Sciatic nerve (tissue), 2 donors: ENCODE measurements at places on chromosomes 2 and 18. TPM values are rescaled to one million over a fixed set of nuclear protein-coding genes. Genes with fewer than 3 reads are reported as not detected.

DNA sequence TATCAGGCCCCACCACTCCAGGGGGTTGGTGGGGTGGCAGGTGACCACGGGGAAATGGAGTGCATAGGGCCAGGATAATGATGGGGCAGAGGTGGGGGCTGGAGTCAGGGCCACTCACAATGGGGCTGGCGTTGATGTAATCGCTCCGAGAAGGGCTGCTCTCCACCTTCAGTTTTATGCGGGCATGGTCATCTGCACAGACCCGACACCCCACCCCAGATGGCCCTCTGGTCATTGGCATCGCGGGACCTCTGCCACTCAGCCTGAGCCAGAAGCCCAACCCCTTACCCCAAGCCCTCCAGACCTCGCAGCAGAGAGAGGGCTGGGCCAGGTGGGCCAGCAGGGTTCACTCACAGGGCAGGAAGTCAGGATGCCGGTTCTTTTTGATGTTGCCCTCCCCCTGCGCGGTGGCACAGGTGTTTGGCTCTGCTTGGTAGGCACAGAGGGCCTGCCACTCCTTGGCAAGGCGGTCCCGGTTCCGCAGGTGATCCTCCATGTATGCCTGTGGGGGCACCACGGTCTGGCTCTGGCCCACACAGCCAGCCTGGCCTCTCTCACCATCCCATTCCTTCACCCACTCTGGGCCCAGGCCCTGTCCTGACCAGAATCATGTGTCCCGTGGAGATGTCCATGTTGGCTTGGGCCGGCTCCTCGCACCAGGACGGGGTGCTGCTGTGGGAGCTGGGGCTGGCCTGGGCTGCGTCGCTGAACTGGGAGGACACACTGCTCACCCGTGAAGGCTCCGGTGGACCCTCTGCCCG lies 12.4 kb downstream of the PTPRN start:
- no peak for DNase-seq

- DNase-seq, result no peak
Measured at GRCh38 chr2:132941296-132942020, 271.5 kb upstream of the LYPD1 start.

DNA sequence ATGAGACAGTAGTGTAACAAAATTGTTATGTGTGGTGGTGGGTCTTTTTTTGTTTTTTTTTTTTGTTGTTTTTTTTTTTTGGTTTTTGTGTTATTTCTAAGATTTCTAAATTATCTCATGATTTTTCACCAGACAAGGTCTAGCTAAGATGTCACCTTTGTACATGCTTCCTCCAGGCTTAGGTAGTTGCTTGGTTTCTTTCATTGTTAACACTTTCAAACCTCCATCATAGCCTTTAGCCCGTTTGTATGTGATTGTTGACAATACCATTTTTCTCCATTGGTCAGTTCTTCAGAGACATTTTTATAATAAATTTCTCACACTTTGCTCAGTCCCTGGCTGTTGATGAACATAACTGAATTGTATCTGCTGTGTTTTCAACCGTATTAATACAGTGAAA lies 2.2 kb downstream of the RELCH start:
- no peak for DNase-seq

- no peak for DNase-seq
Measured at GRCh38 chr2:82055846-82056245, 1751.3 kb upstream of the LRRTM1 start.

Gene FBXO48
- total RNA-seq, result 2.1 TPM

DNA sequence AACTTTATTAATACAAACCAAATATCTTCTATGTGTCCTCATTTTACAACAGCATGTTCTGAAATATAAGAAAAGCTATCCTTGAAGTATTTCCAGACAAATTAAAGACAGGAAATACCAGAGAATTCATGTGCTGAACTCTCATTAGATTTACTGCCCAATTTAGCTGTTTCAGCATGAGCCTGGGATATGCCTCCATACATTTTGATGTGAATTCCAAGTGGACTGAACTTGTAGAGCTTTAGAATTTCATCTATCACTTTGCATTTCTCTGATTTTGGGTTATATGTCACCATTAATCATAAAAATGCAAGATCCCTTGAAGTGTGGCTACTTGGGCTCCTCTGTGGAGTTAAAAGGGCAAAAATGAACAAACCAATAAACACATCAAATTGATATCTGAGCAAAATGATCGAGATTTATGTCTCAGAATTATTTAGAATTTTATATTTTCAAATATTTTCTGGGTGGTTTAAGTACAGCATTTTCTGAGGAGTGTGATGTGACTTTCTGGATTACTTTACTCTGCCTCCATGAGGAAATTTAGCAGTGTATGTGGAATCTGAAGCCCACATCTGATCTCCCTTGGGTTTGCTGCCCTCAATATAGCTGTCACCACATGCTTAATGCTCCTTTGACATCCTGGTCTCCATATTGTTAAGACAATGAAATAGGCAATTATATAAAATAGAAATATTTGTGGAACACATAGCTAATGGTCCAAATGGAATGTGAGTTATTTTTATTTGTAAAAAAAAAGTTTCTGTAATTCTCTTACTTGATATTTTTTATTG lies 206.6 kb upstream of the RBMS1 start:
- no peak for DNase-seq

Gene KRTCAP3
- 2.6 TPM for total RNA-seq

DNA sequence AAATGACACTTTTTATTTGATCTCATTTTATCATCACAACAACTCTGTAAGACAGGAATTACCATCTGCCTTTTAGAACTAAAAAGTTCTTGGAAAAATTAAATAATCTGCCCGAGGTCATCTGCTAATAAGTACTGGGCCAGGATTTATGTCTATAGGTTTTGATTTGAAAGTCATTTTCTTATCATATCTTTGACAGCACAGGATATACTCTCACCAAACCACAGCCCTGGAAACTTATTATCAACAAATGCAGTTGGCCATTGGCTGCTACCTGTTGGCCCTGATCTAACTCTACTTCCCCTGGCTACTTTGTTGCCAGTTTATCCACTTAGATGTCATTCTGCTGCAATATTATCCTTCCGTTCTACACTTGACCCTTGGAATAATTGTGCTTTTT lies 354.6 kb downstream of the RAD51AP2 start:
- DNase-seq, result no peak

Gene SKOR2
- not detected for total RNA-seq

Gene AQP12B
- not detected for total RNA-seq

DNA sequence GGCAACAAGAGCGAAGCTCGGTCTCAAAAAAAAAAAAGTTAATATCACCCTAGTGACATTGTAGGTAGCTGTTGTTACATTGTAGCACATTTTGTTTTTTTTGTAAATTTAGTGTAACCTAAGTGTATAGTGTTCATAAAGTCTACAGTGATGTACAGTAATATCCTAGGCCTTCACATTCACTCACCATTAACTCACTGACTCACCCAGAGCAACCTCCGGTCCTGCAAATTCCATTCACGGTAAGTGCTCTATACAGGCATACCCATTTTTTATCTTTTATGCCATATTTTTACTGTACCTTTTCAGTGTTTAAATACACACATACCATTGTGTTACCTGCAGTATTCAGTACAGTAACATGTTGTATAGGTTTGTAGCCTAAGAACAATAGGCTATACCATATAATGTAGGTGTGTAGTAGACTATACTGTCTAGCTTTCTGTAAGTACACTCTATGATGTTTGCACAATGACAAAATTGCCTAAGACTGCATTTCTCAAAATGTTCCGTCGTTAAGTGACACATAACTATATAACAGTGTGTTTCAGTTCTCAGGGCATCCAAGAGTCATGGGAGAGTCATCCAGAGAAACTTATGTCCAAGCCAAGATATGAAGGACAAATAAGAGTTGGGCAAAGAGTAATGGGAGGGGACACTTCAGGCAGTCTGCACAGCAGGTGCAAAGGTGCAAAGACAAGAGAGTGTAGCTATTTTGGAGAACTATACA lies 68.4 kb downstream of the TANK start:
- no peak for DNase-seq

Gene NYAP2
- 0.22 TPM for total RNA-seq

DNA sequence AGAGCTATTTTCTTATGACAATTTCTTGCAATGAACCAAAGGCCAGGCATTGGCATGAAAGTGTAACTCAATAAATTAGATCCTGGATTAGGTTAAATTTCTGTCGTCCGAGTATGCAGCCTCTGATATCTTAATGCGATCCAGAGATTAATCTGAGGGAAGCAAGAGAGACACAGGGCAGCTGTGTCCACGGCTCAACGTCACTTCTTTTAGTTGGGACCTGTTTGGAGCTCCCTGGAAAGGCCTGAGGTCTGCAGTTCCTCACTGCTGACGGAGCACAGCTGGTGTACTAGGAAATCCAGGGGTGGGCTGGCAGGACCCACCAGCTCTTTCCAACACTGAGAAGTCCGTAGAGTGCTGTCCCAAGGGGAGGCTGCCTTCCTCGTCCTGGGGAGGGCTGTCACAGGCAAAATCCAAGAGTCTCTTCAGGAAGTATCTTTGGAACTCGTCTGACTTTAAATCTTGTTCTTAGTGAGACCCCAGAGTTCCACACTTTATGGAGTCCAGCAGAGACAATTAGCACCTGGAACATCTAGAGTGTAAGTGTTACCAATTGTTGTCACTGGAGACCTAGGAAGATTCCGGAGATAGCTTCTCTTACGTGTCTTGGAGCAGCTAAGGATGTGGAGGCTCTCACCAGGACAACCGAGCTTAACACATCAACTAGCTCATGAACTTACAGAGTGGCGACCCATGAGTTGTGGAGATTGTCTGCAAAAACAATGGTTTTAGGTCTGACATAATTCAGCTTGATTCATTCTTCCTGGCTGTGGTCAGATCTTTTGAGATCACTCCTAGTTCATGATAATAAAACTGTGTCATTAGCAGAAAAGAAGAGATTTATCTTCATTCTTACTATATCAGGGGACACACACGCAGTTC lies 173.7 kb downstream of the ACKR3 start:
- no peak for DNase-seq

Gene CMPK2
- 4.1 TPM for total RNA-seq
